Central memory CD4-positive, alpha-beta T cell (primary cell): ENCODE measurements at places on chromosomes 2 and 18.

DNA sequence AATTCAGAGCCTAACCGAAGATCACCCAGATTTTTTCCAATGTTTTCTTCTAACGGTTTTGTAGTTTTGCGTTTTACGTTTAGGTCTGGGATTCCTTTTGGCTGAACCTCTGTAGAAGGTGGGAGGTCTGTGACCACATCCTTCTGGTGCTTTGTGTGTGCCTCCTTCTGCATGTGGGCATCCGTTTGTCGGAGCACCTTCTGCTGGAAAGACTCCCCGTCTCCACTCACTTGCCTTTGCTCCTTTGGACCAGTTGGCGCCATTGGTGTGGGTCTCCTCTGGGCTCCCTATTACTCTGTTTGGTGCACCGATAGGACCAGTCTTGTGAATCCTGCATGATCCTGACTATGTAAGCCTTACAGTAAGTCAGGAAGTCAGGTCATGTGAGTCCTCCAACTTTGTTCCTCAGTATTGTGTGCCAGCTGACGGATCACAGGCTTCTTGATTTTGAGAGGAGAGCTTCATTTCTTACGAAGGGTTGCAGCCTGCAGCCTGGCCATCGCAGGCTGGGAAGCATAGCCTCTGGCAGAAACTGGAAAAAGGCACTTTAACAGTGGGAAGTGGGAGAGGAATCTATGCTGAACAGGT lies 13.6 kb downstream of the AQP12A start:
- DNase-seq: no peak

- DNase-seq: no peak
These were observed 151.8 kb downstream of the ANKRD30BL start for GRCh38 chr2:132009874-132010521.

- DNase-seq: no peak
These were observed 452.8 kb downstream of the MBD2 start for GRCh38 chr18:53771664-53772063.

DNA sequence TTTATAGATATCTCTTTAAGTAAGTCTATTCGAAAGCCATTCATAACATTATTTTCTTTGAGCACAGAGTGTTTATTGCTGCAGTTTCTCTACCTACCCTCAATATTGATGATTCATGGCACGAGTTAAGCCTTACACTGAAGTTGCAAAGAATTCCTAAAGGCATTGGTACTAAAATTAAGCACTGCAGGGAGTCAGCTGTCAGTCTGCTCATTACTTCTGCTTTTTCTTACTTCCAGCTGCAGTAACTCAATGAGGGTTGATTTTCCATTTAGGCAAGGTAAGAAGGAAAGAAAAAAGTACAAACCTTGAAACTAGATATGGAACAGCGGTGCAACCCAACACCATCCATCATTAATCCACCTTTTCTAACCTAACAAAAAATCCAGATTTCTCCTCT lies 65.2 kb downstream of the RNF152 start:
- no peak for DNase-seq

GRCh38 chr2:68418419-68418818 lies 48.7 kb downstream of the FBXO48 start:
- DNase-seq: no peak

- DNase-seq: peak; percentile 24
These were observed 32.2 kb downstream of the ZAP70 start for GRCh38 chr2:97745474-97746174.

GRCh38 chr18:58605027-58606020 lies 23.6 kb downstream of the ALPK2 start:
- peak; percentile 42 for DNase-seq

GRCh38 chr2:211468877-211469663 lies 912.7 kb downstream of the CPS1 start:
- DNase-seq: no peak

DNA sequence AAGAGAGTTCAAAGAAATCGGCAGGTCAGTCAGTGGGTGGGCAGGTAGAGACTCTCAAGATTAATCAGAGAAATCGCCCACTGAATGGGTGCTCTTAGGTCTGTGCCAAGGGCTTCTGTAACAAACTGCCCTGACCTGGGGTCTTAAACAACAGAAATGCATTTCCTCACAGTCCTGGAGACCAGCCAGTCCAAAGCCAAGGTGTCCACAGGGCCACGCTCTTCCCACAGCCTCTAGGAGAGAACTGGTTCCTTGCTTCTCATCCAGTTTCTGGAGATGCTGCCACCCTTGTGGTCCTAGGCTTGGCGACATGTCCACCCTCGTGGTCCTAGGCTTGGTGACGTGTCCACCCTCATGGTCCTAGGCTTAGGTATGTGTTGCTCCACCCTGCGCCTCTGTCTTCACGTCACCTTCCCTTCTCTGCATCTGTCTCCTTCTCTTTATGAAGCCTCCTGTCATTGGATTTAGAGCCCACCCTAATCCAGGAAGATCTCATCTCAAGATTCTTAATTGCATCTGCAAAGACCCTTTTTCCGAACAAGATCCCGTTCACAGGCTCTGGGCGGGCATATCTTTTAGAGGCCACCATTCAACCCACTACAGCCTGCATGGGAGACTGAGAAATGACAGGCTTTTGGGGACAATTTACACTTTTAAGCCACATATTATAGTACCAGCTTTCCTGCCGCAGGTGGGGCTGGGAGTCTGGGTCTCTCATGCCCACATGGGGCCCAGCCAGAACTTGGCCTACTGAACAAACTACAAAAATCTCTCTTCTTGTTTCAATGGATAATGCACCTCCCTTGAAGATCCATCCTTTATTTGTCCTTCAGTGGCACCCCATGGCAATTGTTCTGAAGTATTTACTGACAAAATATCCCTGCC lies 161.3 kb downstream of the ASB1 start:
- DNase-seq: no peak

GRCh38 chr2:95074663-95075439 lies 46.8 kb downstream of the MRPS5 start:
- DNase-seq: peak; percentile 76

DNA sequence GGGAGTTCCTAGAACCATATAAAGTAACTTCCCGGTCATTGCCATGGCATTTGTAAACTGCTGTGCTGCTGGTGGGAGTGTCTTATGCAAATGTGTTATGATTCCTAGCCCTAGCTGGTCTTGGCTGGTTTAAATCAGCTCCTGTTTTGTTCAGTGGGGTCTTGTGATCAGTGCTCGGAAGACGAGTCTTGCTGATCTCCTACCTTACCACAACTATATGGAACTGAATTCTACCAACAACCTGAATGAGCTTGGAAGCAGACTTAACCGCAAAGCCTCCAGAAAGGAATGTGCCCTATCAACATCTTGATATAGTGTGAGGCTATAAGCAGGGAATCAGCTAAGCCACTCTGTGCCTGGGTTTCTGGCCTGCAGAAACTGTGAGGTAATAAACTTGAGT lies 33.5 kb downstream of the POLE4 start:
- no peak for DNase-seq

- no peak for DNase-seq
These were observed 172.5 kb downstream of the MYO1B start for GRCh38 chr2:191417746-191418145.
